ENCODE measurements at places on chromosomes 5 and 9. TPM values are rescaled to one million over a fixed set of nuclear protein-coding genes. Genes with fewer than 3 reads are reported as not detected.

Gene LECT2
- not detected for total RNA-seq

DNA sequence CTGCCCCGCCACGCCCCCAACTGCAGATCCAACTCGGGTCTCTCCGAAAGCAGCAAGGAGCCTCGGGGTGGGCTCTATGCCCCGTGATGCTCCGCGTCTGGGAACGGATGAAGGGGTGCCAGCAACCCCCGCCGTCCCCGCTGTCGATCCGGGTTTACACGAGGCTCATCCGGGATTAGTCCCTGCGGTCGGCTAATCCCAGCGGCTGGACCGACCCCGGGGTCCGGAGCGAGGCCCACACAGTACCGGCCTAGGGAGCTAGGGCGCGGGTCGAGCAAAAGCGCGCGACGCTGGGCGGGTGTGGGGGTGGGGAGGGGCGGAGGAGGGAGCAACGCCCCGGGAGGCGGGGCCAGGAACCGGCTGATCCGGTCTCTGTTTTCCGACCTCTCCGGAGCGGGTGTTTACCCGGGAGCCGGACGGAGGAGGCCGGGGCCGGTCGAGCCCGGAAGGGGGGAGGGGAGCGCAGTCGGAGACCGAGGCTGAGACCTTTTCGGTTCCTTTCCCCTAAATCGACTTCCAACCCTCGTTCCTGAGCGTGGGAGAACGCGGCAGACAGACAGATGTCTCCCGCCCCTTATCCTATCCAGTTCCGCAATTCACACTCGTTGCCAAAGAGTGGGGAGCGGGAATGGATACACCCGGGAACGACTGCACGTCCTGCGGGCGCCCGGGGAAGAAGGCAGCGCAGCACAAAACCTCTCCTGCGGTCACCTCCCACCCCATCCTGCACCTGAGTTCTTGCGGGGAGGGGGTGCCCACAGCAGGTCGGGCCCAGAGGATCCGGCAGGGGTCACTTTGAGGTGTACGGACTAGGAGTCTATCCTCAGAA is 28.6 kb downstream of the PCDH1 start:
- peak; percentile 94 for DNase-seq

Gene IRX2
- total RNA-seq, result 0.19 TPM

Gene CWC27
- 24.0 TPM for total RNA-seq

DNA sequence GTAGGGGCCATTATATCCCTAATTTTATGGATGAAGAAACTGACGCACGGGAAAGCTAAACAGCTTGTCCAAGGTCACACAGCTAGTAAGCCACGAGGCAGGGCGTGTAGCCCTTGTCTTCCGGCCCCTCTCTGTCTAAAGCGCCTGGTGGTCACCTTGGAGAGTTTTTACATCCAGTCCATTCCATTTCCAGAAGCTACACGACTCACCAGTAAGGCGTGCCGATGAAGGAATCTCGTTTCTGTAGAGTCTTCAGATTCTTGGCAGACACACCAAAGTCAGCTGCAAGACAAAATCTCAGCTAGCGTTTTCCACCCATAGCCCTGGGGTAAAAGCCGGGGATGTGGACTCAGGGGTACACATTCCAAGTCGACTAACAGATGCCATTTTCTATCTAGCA is 80.5 kb downstream of the STK10 start:
- DNase-seq, result peak; percentile 61
